ENCODE measurements at places on chromosomes 3 and 15.

- no peak for DNase-seq
These were observed 25.0 kb downstream of the TMPRSS7 start for GRCh38 chr3:112059497-112059896.

DNA sequence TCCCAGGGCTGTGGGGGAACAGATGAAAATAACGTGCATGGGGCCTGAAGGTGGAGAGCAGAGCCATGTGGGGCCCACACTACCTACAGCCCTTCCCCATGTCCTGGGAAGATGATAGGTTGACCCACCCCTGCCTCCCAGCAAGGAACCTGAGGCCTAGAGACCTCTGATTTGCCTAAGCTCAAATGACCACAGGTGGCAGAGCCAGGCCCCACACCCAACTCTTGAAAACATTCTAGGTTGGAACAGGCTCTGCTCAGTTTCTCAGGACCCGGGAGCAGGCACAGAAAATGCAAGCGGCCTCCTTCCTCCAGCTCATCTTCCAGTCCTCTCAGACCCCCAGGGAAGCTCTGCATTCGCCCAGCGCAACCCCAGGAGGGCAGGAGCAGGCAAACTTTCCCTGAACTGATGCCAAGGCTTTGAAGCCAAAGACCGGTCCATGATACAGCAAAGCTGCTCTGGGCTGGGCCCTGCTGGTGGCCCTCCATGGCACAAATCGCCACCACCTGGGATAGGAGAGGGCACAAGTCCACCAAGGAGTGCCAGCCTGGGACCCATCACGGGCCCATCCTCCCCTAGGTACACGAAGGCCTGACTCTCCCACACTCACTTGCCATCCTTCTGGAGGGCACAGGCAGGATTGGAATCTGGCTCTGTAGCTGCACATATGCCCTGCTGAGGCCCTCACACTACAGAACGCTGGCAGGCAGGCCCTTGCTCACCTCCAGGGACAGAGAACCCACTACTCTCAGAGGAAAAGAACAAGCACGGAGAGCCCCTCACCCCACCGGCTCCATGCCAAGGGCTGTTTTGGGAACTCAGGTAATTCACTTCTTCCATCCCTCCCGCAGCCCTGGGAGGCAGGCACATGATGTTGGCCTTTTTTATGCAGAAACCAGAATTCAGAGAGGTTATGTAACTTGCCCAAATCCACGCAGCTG is 51.0 kb upstream of the FURIN start:
- no peak for DNase-seq

DNA sequence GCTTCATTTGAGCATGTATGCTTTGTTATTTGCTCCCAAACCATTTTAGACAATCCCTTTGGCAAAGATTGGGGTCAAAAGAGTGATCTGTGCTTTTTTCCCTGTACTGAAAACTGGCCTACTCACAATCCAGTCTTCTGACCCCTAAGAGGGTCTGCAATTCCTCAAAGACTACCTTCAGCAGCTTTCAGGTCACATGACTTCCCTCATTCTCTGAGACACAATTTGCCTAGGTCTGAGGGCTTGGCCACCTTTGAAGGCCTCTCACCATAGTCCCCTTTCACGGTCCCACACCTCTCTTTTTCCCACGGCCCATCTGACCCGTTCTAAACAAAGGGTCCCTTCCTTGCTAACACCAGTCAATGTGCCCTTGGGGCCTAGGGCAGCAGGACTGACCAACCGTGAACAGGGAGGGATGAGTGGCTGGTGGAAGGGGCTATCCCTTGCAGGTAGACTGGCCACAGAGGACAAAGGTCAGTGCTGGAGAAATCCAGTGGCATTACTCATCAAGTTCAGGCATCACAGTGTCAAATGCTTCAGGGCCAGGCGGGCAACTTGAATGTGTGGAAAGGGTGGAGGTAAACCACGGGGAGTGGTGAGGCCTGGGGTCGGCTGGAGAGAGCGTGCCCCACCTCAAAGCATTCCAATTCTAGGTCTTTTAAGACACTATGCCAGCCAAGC is 10.8 kb downstream of the RASL12 start:
- DNase-seq: no peak

DNA sequence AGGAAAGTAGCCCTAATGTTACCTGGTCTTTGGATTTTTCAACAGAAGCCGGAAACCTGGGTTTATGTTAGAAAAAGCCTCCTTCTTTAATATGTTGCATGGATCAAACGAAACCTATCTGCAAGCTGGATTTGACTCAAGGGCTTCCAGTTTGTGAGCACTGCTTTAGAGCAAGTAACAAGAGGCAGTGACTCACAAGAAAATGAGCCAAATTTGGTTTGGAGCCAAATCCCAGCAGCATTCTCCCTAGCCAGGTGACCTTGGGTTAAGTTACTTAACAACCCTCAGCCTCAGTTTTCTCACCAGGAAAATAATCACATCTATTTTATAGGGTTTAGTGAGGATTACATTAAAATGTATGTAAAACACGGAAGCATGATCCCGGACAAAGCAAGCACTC is 215.2 kb upstream of the PRICKLE2 start:
- DNase-seq: peak; percentile 63
